Cortex of kidney (tissue), 1 donor: ENCODE measurements at places on chromosomes 5 and 9.

GRCh38 chr5:140351609-140352334 is 5.4 kb upstream of the HBEGF start:
- no peak for DNase-seq

GRCh38 chr9:93276973-93277372 is 93.0 kb downstream of the WNK2 start:
- DNase-seq: no peak

DNA sequence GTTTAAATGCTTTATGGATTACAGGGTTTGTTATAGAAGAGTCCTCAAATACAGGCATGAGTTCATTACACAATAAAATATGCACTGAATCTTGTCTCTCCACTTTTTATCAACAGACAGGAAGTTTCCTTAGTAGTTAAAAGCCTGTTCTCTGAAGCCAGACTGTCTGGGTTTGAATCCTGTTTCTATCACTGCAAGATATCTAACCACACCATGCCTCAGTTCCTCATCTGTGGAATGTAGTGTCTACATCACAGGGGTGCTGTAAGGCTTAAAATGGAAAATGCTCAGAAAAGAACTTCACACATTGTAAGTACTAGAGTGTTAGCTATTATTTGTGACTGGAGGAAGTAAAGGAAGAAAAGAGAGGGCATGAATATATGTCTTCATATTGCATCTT is 9.3 kb downstream of the LIX1 start:
- no peak for DNase-seq

DNA sequence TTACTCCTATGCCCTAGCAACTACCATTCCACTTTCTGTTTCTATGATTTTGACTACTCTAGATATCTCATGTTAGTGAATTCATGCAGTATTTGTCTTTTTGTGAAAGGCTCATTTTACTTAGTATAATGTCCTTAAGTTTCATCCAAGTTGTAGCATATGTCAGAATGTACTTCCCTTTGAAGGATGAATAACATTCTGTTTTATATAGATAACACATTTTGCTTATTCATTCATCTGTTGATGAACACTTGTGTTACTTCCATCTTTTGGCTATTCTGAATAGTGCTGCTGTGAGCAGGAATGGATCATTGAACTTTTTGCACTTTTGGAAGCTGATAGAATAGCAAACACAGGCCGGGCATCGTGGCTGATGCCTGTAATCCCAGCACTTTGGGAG is 140.2 kb upstream of the MYO10 start:
- no peak for DNase-seq

GRCh38 chr9:91421128-91421765 is 2.4 kb downstream of the NFIL3 start:
- no peak for DNase-seq

GRCh38 chr9:10059044-10059443 is 553.8 kb downstream of the PTPRD start:
- no peak for DNase-seq

GRCh38 chr5:130720355-130720754 is 444.7 kb downstream of the HINT1 start:
- DNase-seq: no peak

- no peak for DNase-seq
Observed at GRCh38 chr9:18739127-18739526, 265.2 kb downstream of the ADAMTSL1 start.

- DNase-seq: no peak
Observed at GRCh38 chr5:82466986-82467561, 188.9 kb upstream of the RPS23 start.

GRCh38 chr5:39072925-39073766 is 1.1 kb downstream of the RICTOR start:
- no peak for DNase-seq

DNA sequence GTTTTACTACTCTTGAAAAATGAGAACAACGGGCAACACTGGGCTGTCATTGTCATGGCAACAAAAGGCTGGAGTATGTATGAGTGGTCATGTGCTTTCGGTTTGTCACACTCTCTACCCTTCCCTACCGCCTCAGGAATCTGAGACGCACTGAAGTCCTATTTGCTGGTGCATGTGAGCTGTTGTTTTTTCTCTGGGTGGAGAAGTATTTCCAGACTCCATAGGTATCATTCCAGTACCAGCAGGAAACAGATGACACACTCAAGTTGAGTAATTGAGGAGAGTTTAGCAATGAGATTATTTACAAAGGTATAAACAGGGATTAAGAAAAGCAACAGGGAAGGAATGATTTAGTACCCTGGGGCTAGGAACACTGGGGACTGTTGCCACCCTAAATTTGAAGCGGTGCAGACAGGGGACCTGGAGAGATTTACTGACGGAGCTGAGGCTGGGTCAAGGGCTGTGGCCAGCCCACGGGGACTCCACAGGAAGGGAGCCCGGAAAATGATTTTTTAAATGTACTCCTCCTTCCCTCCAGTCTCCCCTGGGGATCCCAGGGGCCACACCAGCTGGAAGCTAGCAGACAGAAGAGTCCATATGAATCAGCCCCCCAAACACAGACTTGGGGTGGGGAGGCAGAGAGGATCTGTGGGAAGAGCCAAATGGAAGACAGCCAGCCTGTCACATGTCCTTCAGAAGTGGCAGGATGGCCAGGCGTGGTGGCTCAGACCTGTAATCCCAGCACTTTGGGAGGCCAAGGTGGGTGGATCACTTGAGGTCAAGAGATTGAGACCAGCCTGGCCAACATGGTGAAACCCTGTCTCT is 13.2 kb upstream of the ZBTB43 start:
- no peak for DNase-seq

- no peak for DNase-seq
Observed at GRCh38 chr5:150175076-150175475, 8.5 kb downstream of the CDX1 start.

DNA sequence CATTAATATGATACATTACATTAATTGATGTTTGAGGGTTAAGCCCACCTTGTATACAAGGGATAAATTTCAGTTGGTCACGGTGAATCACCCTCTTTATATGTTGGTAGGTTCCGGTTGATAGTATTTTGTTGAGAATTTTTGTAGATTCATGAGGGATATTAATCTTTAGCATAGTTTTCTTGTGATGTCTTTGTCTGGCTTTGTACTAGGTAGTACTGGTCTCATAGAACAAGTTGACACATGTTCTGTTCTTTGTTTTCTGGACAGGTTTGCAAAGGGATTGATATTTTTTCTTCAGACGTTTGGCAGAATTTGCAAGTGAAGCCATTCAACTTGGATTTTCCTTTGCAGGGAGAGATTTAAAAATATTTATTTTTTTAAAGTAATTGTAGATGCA is 49.1 kb upstream of the CLK4 start:
- DNase-seq: no peak

DNA sequence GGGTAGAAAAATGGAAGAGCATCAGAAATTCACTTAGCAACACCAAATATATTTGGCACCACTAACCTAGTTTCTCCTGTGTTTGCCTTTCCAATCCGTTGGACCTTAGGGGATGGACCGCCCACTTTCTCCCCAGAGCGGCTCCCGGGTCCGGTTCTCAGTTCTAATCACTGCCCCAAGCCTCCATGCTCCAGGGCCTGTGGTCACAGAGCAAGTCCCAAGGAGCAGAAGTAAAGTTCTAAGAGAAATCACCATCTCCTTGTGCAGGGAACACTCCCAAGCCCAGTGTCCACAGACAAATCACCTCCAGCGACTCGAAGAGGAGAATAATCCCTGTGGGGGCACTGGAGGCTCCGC is 728 bp upstream of the SLC1A1 start:
- DNase-seq: no peak

GRCh38 chr9:132983491-132984201 is 5.2 kb downstream of the GFI1B start:
- DNase-seq: no peak

DNA sequence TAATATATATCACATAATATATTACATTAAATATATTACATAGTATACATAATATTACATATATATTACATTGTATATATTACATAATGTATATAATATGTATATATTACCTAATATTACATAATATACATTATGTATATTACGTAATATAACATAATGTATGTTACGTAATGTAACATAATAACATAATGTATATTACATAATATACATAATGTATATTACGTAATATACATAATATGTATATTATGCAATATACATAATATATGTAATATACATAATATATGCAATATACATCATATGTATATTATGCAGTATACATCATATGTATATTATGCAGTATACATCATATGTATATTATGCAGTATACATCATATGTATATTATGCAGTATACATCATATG is 19.1 kb downstream of the CYLC2 start:
- no peak for DNase-seq

DNA sequence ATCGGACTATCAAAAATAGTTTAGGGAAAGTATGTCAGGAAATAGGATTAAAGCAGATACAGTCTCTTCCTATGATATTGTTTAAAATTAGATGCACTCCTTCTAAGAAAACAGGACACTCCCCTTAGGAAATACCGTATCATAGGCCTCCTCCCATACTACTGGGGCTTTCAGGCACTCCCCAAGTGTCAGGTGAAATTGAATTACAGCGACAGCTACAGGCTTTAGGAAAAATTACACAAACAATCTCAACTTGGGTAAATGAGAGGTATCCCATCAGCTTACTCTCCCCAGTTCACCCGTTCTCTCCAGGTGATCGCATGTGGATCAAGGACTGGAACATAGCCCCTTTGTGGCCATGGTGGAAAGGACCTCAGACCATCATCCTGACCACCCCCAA is 110.4 kb upstream of the EPB41L4A start:
- DNase-seq: no peak

DNA sequence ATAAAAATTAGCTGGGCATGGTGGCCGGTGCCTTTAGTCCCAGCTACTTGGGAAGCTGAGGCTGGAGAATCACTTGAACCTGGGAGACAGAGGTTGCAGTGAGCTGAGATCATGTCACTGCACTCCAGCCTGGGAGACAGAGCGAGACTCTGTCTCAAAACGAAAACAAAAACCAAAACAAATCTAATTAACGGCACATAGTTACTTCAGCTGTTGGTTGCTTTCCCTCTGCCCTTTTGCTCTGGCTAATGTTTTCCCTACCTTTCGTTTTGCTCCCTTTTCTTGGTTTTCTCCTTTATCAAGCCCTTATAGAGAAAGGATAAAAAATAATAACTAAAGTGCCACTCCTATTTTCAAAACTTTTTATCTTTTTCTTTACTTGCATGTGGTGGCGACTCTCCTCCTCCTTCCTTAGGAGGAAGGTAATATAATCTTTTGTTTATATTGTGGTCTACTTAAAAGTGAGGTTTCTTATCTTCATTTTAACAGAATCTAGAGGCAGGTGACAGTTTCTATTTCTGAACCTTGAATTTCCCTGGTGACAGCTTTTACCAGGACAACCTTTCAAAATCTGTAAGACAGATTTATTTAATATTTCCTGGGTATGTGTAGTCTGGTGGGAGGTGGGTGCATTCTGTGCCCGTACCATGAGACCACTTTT is 125.4 kb downstream of the ARHGEF28 start:
- DNase-seq: no peak

GRCh38 chr5:115599924-115600323 is 2.4 kb downstream of the TICAM2 start:
- DNase-seq: no peak

DNA sequence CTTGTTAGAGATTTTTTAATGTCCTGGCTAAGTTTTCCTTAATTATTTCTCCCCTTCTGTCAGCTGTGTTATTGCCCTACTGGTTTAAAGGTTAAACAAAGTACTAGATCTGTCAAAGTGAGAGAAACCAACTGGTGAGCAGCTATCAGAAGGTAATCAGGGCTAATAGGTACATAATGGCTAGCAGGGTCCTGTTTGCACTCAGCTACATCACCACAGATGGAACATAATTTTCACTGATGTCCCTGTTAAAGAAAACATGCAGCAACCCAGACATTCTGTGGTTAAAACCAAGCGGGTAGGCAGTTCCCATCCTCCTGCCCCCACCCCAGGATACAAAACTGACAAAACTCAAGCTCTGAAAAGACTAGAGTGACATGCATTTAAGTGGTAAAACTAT is 473.9 kb downstream of the NR2F1-AS1 start:
- no peak for DNase-seq

DNA sequence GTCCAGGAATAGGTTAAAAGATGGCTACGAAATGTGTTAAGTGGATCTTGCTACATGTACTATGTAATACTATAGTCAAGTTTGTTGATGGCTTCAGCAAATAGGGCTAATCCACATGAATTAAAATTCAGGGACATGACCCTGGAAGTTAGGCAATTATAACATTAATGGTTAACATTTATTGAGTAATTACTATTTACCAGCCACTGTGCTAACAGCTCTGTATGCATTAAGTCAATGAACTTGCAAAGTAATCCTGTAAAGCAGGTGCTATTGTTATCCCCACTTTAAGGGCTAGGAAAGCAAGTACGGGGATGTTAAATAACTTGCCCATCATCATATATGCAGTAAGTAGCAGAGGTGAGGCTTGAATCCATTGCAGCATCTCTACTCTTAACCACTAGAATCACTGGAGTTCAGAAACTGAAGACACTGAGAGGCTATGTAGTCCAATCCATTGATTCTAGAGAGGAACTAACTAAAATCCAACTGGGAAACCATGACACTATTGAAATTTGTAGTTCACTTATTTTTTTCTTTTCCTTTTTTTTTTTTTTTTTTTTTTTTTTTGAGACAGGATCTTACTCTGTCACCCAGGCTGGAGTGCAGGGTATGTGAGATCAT is 77.5 kb upstream of the SPINK5 start:
- no peak for DNase-seq
